ENCODE measurements at places on chromosomes 13 and 19. TPM values are rescaled to one million over a fixed set of nuclear protein-coding genes. Genes with fewer than 3 reads are reported as not detected.

The SULT2A1 gene
- not detected for total RNA-seq

The CGB3 gene
- total RNA-seq: not detected

The RTBDN gene
- total RNA-seq: 2.5 TPM

The GAMT gene
- 10.3 TPM for total RNA-seq

The GAPDHS gene
- total RNA-seq: not detected

The APLP1 gene
- 162 TPM for total RNA-seq

The FUT1 gene
- 0.49 TPM for total RNA-seq
